HCEC 1CT (cell line): ENCODE measurements at places on chromosomes 3 and 15.
A peak's percentile ranks its signal among the peaks of the same experiment; 100 is the strongest.

DNA sequence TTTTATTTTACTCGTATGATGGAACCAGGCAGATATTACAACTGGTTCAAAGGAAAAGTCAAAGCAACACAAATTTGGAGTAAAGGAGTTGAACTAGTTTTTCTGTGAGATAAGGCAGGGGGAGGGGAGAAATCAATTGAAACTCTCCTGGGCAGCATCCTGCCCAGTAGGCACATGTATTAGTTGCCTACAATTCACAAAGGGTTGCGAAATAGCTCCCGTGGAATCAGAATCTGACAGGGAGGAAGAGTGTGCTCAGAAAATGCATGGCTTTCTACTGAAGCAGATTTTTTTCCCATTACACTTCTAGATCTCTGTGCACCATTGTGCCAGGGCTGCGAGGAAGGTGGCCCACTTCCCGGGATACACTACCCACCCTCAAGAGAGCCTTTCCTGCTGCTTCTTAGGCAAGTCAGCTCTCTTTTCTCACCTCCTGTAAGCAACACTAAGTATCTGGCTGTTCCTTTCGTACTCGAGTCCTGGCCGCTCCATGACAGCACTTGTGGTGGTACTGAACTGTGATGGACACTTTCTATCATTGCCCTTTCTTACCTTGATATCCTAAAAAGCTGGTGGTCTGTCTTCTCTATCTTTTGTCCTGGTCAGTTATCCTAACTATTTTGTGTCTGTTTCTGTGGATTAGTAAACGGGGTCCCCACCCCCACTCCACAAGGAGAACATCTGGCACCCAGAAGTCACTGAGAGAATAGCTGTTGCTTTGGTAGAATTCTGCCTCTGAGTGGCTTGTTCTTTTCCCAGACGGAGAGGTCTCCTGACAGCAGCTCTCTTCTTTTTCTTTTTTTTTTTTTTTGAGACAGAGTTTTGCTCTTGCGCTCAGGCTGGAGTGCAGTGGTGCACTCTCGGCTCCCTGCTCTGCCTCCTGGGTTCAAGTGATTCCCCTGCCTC lies 74.8 kb downstream of the RPL39L start:
- DNase-seq: peak; percentile 10

GRCh38 chr3:33062866-33063265 lies 34.1 kb downstream of the GLB1 start:
- DNase-seq: no peak

- DNase-seq: no peak
Observed at GRCh38 chr3:140573011-140573410, 104.9 kb upstream of the TRIM42 start.

DNA sequence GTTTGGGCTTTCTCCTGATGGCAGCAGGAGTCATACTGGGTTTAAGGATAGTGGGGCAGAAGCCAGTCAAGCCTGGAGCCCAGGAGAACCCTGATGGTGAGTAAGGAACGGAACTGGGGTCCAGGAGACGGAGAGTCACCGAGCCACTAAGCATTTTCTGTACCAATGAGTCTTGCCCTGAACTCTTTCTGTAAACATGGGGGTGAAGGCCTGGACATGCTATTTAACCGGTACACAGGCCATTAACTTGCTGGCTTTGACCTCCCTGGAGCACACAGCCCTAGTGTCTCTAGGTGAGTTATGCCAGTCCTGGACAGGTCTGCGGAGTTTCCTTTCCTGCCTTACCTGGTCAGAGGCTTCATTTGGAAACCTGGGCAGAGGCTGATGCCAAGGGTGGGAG lies 3.9 kb downstream of the SLC6A6 start:
- no peak for DNase-seq

DNA sequence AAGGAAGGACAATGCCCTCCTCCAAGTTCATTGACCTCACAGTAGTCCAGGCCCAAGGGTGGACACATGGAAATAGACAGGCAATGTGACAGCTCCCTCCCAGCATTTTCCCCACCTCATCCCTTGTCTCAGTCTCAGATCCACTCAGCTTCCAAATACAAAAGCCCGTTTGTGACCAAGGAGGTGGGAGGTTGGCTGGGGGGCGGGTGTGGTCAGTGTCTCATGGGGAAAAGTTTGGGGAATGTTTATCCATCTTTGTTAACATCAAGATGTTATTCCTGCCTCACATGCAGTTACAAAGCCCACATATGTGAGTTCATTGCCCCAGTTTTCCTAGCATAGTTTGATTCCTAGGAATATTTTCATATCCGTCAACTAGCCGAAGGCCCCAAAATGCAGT lies 338.5 kb upstream of the PPP2R3A start:
- no peak for DNase-seq

- DNase-seq: no peak
Observed at GRCh38 chr15:61729646-61730045, 330.6 kb downstream of the VPS13C start.

DNA sequence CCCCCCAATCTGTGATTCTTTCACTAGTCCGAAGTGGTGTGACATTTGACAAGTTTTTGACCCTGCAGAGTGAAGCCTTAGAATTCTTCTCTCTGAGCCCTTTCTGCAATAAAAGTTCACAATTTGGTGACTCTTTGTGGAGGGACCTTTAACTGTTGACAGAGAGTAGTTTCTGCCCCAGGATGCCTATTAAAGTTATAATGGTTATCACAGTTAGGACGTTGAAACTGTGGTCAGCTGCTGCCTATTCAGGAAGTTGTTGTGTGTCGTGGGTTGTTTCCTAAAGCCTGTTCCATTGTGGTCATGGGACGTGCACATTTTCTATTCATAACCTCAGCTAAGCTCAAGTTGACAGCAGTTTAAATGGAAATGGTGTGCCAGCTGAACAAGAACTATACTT lies 274.5 kb downstream of the NEK10 start:
- no peak for DNase-seq

GRCh38 chr3:40170395-40170794 lies 139.1 kb upstream of the EIF1B start:
- DNase-seq: no peak

- peak; percentile 94 for DNase-seq
Observed at GRCh38 chr15:49135911-49136310, 19.5 kb downstream of the COPS2 start.

GRCh38 chr3:189001559-189001958 lies 170.2 kb upstream of the TPRG1 start:
- peak; percentile 83 for DNase-seq

DNA sequence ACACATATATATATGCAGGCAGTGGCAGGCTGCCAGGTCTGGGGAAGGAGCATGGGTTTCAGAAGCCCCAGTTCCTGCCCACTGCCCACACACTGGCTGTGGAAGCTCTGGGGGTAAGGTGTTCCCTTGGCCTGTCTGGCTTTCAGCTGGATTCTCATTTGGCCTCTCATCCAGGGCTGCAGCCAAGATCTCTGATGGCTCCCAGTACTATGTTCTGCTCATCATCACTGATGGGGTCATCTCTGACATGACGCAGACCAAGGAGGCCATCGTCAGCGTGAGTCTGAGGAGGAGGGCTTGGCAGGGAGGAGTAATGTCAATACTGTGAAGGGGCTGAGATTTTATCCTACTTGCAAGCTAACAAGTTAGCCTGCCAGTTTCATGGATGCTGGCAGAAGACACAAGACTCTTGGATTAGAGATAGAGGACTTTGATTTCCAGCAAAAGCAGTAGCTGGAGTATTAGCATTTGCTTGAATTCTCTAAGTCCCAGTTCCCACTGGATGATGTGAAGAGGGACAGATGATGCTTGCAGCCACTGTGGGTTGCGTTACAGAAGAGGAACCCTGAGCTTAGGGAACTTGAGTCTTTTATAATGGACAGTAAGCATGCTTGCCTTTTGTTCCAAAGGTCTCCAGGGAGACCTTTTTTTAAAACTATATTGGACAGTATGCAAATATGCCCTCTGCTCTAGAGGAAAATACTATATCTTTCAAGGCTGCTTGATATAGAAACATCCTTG lies 5.6 kb upstream of the BRPF1 start:
- DNase-seq: no peak

DNA sequence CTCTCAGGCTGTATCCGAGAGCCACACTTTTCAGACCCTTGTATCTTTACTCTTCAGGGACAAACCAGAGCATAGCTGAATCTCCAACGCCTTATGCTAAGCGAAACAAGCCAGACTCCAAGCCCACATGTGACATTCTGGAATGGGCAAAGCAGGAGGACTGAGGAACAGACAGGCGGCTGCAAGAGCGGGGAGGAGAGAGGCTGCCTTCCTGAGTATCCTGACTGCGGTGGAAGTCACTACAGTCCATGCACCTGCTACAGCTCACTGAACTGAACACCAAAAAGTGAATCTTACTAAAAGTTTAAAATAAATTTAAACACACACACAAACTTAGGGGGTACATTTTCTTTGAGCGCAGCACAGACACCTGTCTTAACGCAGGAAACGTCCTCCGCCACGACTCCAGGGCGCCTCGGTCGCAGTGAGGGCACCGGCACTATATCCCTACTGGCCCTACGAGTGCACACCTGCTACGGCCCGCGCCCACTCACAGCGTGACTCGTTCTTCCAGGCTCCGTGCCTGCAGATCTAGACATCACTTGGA lies 1.4 kb downstream of the CYFIP1 start:
- no peak for DNase-seq

DNA sequence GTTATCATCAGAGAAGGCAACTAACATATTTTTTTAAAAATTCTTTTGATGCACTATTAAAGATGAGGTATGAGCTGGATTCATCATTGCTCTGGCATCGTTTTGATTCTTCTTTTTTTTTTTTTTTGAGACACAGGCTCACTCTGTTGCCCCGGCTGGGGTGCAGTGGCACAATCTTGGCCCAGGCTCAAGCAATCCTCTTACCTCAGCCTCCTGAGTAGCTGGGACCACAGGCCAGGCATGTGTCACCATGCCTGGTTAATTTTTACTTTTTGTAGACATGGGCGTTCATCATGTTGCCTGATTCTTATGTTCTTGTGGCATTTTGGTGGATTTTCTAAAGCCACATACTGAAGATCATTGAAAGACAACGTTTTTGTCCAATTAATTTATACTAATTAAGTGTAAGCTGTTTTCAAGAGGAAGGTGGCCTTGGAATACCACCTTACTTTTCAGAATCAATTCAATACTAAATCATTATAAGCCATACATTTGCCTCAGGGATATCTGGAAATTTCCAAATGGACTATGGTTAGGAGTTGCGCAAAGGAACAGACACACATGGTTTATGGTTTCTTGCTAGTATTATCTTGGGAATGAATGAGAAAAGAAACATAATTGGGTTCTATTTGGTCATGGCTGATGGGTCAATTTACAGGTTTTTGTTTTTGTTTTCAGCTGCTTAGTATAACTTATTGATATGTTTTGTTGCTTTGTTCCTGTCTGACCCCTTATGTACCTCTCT lies 22.8 kb downstream of the SLC28A2 start:
- no peak for DNase-seq

- DNase-seq: no peak
Observed at GRCh38 chr3:134428401-134428800, 54.2 kb upstream of the AMOTL2 start.

DNA sequence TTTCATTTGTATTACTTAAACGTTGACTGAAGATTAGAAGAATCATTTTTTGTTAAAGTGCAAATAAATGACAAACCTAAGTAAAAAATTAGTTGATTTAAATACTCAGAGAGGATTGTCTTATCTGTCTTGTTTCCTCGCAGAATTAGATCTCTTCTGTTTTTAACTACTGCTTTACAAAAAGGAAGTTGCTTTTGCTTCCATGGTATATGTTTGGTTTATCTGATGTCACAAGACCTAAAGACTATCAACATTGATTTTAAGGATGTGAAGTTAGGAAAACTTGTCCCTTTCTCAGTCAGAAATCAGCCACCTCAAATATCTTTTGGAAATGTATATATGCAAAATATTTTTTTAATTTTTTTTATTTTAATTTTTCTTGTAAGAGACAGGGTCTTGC lies 28.7 kb downstream of the GPR171 start:
- no peak for DNase-seq

- DNase-seq: no peak
Observed at GRCh38 chr15:50753463-50753862, 12.0 kb downstream of the SPPL2A start.

DNA sequence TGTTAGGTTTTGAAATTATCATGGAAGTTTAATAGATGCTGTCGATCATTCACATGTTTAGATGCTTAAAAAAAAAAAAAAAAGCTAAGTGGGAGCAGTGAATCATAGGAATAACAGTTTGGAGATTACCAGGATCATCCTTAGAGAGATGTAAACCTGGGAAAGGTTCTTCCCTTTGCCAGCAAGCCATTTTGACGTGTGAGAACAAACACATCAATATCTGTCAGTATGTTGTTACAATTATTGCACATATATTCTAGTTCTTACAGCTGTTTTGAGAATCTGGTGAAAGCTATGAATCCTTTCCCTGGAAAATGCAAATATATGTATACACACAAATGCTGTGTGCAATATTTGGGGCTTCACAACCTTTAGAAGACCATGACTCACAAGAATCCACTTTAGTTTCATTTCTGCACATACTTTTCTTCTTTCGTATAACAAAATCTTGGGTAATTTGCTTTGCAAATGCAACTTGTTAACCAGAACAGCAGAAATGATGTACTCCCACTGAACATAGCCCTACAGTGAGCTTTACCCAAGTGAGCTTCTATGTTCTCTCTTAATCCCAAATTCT lies 12.0 kb downstream of the NFKBIZ start:
- DNase-seq: peak; percentile 18

- DNase-seq: no peak
Observed at GRCh38 chr3:101806491-101806890, 27.5 kb downstream of the NXPE3 start.

DNA sequence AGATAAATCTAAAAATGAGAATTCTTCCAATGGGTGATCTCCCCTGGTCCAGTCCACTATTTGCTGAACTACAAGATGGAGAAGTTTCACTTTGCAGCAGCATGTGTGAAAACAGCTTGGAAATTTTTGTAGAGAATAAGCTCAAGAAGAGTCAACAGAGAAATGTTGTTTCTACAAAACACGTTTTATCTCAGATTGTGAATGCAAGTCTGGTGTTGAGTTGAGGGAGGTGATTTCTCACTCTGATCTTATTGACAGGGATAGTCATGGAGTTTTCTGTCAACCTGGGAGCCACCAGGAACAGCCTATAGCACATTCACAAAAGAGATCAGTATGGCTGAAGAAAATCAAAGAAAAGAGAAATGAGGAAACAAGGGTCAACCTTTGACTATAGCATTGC lies 981.2 kb upstream of the CFAP20DC start:
- no peak for DNase-seq

DNA sequence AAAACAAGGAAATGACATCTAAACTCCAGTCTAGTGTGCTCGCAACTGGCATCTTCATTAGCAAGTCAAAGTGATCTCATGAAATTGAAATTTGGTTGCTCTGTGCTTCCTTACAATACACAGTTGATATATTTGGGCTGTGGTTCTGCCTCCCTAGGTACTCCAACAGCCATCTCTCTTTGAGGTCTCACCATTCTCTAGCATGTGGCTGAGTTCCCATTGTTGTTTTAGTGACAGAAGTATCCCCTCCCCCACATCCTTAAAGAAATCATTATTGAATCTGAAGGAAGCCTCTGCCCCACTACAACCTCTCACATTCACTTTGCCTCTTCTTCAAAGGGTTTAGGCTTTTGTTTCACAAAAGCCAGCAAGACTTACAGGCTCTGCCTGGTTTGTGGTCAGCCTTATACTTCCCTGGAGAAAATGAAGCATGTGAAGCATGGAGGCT lies 516.5 kb downstream of the NLGN1 start:
- no peak for DNase-seq
